ENCODE measurements at places on chromosomes 3 and 15.
A peak's percentile ranks its signal among the peaks of the same experiment; 100 is the strongest.

GRCh38 chr3:102570511-102570910 is 135.7 kb downstream of the ZPLD1 start:
- DNase-seq: no peak

- DNase-seq: peak; percentile 9
Observed at GRCh38 chr15:89143503-89144162, 55.4 kb downstream of the ABHD2 start.

- no peak for DNase-seq
Observed at GRCh38 chr3:89964347-89964746, 856.9 kb downstream of the EPHA3 start.

DNA sequence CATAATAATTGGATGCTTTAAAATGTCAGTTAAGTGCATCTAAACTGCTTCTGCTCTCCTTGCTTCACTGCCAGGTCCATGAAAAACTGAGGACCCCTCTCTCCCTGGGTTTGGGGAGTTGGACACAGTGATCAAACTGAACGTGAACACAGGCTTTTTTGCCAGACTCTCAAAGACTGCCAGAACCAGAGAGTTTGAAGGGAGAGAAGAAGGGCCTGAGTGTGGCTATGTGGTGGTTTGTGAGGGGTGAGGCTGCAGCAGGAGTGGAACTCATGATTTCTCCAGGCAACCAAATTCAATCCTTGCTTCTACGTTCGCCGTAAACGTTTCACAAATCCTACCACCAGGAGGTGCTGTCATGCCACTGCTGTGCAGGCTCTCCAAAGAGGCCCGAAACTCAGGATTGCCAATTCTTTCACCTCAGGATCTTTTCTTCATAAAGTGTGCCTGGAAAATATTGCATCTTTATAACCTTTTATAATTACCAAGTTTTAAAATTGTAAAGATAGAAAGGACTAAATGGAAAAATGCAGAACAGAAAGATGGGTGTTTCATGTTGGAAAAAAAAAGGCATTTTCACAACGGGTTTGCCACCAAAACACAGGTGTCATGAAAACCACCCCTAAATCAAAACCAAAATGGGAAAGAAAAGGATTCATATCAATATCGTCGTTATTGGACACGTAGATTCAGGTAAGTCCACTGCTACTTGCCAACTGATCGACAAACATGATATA is 19.7 kb downstream of the TM4SF4 start:
- peak; percentile 14 for DNase-seq

DNA sequence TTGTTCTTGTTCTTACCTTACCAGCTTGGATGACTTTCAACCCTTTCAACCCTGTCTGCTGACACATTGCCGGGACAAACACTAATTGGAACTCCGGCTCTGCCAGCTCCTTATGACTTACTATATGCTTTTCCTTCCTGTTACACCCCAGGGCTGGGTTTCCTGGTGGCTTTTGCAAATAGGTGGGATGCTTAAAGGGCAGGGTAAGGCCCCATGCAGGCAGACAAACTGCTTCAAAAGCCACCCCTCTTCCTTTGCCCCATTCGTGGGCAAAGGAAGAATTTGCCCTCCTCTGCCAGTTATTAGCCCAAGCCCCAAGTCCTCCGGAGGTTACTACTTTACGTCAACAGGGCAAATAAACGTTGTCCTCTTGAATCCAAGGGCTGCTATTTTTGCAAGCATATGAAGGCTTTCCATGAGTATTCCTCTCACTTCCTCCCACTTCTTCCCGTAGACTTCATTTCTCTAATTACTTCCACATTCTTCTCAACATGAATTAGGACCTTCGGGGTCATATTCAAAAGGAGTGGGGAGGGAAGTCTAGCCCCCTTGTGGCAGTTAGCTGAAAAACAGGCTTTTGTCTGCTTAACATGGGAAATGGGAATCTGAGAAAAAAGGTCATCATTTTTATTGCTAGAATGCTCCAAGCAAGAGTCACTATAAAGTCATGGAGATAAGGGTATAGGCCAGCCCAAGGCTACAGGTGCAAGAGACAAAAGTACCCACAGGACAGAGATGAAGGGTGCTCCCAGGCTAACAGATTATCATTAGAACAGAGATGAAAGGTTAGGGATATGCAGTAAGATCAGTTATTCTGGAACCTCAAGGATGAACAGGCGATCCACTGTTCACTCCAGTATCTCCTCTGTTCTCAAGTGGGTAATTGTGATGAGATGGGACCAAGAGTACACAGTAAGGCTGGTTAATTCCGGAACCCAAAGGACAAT is 56.3 kb upstream of the FSTL1 start:
- peak; percentile 2 for DNase-seq

DNA sequence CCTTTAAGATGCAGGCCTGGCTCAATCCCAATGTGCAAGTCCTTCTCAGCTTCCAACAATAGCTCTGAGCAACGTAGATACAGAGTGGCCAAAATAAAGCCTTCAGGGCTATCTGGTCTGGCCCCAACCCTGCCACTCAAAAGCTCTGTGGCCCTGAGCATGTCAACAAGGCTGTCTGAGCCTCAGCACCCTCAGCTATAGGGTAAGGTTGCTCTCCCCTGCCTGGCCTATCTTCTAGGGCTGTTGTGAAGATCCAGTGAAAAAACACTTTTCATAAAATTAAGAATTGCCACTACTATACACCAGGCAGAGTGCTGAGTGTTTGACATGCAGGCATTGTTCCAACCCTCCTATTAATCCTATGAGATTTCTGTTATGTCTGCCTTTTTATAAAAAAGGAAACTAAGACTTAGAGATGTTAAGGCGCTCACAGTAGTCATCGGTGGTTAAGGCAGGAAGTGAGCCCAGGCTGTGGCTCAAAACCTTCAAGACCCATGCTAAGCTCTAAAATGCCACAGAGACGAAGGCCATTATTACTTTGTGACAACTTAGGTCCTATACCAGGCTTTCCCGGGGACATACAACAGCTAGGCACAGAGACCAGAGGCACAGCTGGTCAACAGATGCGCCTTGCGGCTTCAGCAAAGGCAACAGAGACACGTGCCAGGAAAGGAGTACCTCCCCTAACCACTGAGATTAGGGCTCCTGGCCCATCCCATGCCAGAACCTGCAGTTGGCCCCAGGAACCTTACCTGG is 5.1 kb downstream of the POLG start:
- no peak for DNase-seq

GRCh38 chr15:29968895-29969561 is 113.7 kb upstream of the GOLGA8J start:
- no peak for DNase-seq

DNA sequence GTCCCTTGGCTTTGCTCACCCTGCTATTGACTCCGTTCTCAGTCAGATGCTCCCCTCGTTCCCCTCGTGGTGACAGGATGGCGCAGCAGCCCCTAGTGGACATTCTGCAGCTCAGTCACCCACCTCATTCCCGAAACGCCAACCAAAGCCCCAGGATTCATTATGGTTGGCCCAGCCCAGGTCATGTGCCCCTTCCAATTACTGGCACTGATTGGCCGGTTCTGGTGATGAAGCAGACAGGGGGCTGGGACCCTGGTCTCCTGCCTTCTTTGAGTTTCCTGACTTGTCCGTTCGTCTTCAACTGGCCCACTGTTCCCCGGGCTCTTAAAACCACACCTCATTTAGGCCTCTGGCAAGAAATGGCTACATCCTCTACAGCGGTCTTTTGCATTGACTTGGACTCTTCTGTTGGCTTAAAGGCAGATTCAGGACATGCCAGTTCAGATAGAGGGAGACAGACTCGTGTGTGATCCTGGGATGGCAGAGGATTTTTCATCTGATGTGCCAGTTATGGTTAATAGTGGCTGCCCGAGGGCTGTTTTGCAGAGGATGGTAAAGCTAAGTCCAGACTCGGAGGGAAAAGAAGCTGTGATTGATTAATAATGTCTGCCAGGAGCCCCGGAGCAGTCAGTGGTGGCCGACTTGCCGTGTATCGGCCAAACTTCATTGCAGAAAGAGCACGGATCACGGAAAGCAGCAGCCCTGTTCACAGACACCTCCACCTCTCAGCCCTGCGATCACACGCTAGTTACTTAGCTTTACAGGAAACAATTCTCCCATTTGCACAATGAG is 37.8 kb downstream of the LSM3 start:
- DNase-seq: no peak

GRCh38 chr3:48428088-48428571 is 1.8 kb downstream of the PLXNB1 start:
- DNase-seq: no peak

DNA sequence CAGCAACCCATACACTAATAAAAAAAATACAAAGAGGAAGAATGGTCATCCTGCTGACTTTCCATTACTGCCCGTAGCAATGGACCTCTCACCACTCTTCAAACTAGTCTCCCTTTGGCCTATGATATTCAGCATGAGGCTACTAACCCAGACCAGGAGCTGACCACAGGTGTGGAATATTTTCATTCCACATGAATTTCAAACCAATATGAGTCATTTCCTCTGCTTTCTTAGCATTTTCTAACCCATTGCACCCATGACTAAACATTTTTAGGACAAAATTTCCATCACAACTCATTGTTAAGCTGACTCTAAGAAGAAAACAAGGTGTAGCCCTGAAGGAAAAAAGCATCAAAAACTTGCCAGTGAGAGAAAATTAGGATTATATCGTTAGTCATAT is 34.0 kb upstream of the ZPLD1 start:
- DNase-seq: no peak
